Left renal pelvis (tissue), 4 donors: ENCODE measurements at places on chromosomes 12 and 14.

DNA sequence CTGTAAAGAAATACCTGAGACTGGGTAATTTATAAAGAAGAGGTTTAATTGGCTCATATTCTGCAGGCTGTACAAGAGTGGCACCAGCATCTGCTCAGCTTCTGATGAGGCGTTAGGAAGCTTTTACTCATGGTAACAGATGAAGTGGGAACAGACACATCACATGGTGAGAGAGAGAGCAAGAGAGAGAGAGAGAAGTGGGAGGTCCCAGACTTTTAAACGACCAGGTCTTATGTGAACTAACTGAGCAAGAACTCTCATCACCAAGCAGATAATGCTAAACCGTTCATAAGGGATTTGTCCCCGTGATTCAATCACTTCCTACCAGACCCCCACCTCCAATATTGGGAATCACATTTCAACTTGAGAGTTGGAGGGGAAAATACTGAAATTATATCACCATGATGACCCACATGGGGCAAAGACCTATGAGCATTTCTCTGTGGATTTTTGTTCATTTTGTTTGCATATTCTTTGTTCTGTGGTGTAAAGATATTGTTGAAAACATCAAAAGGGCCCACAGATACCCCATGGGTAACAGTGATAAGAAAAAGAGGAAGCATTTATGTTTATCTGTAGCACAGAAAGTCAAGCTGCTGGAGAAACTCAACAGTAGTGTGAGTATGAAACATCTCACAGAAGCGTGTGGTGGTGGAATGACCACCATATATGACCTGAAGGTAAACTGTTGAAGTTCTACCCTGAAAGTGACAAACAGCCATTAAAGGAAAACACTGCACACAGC, 135.2 kb upstream of the PDE3A start:
- no peak for DNase-seq

GRCh38 chr12:20017802-20018201, 350.5 kb upstream of the PDE3A start:
- no peak for DNase-seq

- DNase-seq, result no peak
These were observed 251.3 kb upstream of the RPL10L start for GRCh38 chr14:46902837-46903236.

- DNase-seq, result no peak
These were observed 497.4 kb downstream of the NPAS3 start for GRCh38 chr14:33435911-33436689.

GRCh38 chr12:59657266-59657665, 61.4 kb downstream of the SLC16A7 start:
- no peak for DNase-seq

GRCh38 chr12:81141217-81141616, 63.3 kb downstream of the ACSS3 start:
- DNase-seq, result no peak

DNA sequence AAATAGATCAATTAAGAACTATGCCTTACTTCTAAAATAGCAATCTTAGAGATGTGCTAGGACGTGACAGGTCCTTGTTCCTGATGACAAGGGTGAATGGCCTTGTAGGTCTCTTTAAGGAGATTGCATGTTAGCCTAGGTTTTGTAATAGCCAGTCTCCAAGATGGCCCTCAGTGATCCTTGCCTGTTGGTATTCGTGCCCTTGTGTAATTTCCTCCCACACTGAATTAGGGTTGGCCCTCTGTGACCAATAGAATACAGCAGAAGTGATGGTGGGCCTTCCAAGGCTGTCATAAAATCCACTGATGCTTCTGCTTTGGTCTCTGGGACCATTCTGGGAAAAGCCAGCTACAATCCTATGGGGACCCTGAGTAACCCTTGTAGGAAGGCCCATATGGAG, 38.2 kb upstream of the SNX6 start:
- no peak for DNase-seq

DNA sequence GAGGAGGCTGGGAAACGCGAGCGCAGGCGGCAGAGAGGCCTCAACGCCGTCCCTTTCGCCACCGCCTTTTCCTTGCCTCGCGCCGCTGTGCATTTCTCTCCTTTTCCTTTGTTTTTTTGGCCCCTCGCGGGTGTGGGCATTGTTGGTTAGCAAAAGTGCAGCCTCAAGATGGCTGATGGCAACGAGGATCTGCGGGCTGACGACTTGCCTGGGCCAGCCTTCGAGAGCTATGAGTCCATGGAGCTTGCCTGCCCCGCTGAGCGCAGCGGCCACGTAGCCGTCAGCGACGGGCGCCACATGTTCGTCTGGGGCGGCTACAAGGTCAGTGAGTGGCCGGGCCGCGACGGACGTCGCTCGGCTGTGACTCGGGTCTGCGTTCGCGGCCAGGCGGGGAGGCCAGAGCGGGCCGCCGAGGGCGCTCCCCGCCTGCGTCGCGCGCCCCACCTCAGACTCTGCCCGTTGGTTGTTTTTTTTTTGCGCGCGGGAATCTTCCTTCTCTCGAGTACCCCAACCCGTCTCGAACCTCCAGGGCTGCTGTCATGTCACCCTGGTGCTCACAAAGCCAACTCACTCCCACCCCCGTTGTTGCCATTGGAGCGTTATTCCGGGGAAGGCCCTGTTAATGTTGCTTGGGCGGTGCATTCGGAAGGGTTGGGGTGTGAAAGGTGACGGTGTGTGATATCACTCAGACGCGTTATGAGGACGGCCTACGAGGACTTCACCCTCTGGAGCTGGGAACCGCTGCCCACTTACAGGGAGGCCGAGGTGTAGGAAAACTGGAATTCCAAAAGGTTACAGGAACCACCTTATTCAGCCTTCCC, 558 bp downstream of the KLHDC2 start:
- DNase-seq, result peak; percentile 46

- DNase-seq, result no peak
These were observed 52.9 kb downstream of the EID3 start for GRCh38 chr12:104356231-104357115.

DNA sequence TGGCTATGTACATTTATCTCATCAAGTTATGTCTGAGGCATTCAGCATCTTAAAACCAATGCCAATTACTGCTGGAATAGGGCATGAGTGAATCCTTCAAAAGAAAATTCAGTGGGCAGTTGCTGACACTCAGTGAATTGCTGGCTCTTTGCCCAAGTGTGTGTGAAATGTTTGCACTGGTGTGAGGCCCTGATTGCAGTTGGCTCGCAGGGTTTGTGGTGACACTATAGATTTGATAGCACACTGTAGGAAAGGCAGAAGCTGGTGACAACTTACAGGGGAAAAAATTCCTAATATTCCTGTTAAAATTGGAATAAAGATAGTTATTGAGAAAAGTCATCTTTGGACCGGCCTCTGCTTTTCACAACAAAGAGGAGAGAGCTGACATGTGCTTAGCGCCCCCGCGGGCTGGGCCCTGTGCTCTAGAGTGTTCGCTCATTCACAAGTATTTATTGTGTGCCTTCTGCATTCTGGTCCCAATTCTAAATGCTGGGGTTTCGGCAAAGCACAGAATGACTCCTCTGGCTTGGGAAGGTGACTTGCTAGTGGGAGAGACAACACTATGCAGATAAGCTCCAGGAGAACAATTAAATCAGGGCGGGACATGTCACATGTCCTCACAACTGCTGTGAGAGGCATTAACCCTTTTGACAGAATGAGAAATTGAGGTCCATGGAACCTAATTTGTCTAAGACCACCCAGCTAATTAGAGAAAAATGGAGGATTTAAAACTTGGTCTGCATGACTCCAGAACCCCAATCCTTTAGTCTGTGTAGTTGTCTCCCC, 418.7 kb downstream of the NPAS3 start:
- no peak for DNase-seq
